ENCODE measurements at places on chromosomes 6 and 20.
A peak's percentile ranks its signal among the peaks of the same experiment; 100 is the strongest.

- no peak for DNase-seq
Measured at GRCh38 chr6:95249175-95249574, 328.2 kb upstream of the MANEA start.

DNA sequence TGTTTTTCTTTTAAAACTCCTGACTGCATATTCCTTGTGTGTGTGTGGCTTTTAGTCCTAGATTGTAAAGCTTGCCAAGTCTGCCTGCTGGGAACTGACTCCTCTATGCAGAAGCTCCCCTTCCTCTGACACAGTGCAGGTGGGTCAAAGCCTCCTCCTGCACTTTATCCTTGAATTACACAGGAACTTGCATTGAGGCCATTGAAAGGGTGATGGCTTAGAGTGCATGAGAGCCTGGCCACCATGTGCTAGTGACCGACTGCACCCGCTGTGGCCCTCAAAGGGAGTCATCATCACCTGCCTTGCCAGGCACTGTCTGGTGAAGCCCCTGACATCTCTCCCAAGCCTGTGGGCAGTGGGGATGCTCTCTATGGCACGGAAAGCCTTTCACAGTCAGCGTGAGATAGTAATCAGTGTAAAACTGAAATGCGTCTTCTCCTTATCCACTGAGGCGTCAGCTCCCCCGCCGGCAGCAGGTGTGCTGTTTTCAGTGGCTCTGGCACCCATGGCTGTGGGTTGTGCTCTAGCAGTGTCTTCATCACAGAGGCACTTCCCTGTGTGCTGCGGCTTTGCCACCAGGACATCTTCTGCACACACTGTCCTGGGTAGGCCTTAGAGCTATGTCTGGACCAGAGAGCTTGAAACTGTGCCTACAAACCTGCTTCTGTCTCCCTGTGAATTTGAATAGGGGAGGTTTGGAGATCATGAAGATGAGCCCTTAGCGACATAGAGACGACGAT, 87.9 kb downstream of the THBS2 start:
- no peak for DNase-seq

DNA sequence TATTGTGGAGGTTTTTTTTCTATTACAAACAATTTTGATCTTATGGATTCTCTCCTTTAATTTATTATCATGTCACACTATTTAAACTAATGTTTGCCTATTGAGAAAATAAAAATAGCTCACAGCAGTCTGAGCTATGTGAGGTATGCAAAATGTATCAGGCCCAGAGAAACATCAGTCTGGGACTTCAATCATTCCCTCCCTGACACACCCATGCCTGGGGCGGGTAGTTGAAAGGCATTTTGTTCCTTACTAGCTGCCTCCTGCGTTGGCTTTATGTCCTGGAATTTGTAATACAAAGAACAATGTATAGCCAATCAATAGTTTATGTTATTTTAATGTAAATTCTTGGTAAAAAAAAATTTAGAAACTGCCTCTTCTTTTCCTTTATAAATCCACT, 403.3 kb downstream of the EPM2A start:
- DNase-seq = no peak

- peak; percentile 38 for DNase-seq
Measured at GRCh38 chr6:109139109-109139508, 43.8 kb downstream of the CEP57L1 start.

DNA sequence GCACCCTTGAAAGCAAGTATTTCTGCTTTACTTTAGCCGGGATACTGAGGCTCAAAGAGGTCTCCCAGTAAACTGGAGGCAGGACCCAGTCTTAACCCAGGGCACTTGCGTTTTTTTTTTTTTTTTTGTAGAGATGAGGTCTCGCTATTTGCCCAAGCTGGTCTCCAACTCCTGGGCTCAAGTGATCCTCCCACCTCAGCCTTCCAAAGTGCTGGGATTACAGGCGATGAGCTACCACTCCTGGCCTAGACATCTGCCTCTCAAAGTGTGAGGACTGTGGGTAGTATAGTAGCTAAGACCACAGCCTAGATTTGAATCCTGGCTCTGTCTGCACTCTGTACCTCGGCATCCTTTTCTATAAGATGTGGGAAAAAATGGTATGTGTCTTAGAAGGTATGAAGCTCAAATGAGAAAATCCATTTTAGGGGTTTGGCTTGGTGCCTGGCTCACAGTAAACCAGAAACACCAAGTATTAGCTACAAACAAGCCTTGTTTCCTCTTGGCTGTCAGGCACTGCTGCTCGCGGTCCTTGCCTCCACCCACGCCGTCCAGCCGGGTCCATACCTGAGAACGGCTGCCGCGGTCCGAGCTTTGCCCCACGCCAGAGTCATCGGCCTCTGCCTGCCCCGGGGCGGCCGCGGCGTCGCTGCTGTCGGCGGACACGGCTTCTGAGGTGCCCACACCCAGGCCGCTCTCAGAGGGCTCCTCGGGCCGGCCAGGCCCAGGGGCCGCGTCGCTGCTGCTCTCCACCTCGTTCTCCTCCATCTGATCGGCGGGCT, 1.2 kb downstream of the ZNF335 start:
- no peak for DNase-seq

GRCh38 chr6:144647406-144647964, 362.4 kb downstream of the UTRN start:
- DNase-seq = no peak

DNA sequence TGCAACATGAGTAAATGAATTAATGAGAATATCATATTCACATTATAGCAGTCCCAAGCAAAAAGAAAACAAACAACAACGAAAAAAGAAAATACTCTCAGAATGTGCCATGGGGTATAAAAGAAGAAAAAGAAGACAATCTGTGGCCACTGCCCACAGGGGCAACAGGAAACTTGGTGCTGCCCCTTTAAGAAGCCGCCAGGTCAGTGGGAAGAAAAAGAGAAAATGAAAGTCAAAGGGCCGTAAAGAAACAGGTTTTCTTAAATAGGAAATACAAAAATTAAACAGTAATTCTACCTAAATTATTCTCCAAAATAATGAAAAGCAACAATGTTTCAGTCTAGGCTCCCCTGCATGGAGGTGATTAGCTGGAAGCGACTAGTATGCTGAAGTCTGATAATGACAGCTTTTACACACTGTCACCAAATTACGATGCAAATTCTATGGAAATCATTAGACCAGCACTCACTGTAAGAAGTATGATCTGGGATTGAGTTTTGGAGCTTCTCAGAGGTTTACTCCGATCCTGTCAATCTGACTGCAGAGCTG, 23.6 kb downstream of the GMDS start:
- DNase-seq = no peak

GRCh38 chr6:84379142-84379541, 151.7 kb upstream of the CEP162 start:
- DNase-seq = no peak

DNA sequence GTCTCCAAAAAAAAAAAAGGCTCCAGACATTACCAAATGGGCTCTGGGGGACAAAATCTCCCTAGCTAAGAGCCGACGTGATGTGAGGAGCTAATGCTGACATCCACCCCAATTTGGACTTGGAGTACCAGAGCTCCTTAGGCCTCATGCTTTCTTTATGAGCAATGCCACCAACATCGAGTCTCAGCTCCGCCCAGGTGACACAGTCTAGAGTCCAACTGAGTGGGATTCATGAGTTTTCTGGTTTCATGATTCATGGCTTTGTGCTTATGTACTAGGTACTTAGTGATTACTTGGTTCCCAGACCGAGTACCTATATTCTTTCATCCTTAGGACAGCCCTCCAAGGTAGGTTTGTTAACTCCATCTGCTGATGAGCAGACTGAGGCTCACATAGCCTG, 4.4 kb downstream of the ANKRD60 start:
- DNase-seq = no peak

- DNase-seq = no peak
Measured at GRCh38 chr6:57173056-57173885, 1.1 kb downstream of the BAG2 start.

DNA sequence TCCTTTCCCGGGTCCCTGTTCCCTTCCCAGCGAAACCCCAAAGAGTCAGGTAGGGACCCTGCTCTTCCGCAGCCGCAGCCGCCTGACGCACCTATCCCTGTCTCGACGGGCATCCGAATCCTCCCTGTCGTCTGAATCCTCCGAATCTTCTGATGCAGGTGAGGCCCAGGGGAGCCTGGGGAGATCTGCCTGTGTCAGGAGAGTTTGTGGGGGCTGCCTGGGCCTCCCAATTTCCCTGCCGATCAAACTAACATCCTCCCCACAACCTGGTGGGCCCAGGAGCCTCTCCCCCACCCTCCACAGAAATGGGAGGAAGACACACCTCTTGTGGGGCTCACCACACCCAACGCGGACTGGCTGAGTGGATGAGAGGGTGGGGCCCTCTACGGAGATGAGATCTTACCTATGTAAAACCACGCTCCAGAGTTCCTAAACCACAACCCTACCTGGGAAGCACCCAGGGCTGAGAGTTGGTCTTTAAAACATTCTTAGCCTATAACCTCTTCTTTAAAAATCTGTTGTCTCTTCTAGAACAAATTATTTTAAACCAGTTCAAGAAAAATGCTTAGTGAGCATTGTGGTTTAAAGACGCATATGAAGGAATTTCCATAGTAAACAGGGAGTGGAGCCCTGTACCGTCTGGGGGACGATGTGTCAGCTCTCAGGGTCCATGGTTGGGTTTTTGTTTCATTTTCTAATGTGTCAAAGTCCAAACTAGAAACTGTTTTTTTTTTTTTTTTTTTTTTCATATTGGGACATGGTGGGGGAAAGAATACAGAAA, 1.7 kb downstream of the CDC25B start:
- no peak for DNase-seq

GRCh38 chr20:59935457-59936185, 2.2 kb upstream of the SYCP2 start:
- no peak for DNase-seq

DNA sequence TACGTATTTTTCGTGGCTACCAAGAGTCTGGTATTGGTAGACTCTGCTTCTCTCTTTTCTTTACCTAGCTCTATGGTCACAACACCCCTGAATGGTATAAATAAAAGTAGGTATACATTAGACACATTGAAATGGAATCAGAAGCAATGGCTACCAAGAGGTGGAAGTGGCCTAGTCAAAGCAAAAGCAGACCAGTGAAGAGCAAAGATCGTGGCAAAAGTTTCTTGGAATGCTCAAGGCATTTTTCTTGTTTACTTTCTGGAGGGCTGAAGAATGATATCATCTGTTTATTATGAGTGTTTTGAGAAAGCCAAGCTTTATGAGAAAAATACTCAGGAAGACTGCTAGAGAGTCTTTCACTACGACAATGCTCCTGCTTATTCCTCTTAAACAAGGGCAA, 28.6 kb upstream of the MOCS1 start:
- no peak for DNase-seq

DNA sequence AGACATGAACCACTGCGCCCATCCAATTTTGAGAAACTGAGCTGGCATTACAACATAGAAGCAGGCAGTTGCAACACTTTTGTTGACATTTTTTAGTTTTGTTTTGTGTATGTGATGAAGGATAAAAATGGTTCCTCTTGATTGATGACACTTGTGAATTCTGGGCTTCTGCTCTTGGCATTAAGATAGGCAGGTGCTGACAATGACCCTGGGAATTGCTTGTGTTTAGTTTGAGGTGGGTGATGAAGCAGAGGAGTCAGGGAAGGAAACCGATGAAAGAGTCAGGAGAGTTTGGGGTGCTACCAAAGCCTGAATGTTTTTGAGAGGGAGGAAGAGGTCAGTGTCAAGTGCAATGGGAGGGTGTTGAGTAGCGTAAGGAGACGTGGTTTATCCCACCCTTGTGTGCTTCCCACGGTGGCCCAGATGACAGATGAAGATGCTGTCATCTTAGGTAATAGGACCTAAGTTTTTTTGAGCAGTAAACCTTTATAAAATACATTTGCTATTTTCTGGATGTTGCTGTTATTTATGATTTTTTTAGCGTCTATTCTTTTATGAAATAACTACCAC, 19.4 kb downstream of the CDS2 start:
- DNase-seq = no peak

DNA sequence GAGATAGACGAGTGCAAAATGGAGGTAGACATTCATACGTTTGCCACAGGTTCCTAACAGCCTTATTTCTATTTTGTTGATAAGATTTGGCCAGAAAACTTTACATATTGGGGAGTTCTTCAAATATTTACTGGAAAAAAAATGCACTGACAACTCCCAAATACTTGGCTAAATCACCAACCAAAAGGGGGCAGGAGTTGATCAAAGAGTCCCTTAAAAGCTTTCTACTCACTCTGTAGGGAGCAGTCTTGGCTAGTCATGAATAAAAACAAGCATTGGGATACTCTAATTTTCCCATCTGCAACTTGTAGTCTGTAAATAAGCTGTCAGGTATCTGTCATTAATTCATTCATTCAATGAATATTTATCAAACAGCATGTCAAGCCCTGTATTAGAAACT, 18.4 kb downstream of the TENT5A start:
- DNase-seq = no peak

DNA sequence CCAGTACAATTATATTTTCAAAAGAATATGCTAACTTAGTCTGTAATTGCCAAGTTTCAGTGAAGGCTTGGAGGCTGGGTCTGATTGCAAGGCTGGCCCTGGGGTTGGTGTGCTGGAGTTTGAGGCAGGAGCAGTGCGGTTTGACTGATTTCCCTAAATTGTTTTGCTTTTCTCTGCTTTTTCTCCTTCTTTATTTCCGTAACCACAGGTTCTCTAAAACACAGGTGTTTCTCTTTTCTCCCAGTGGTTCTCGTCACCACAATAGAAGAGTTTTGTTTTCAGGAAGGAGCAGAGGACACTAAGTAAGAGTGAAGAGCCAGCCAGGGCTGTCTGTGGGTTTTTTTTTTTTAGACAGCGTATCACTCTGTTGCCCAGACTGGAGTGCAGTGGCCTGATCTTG, 8.2 kb upstream of the SNX9 start:
- no peak for DNase-seq

DNA sequence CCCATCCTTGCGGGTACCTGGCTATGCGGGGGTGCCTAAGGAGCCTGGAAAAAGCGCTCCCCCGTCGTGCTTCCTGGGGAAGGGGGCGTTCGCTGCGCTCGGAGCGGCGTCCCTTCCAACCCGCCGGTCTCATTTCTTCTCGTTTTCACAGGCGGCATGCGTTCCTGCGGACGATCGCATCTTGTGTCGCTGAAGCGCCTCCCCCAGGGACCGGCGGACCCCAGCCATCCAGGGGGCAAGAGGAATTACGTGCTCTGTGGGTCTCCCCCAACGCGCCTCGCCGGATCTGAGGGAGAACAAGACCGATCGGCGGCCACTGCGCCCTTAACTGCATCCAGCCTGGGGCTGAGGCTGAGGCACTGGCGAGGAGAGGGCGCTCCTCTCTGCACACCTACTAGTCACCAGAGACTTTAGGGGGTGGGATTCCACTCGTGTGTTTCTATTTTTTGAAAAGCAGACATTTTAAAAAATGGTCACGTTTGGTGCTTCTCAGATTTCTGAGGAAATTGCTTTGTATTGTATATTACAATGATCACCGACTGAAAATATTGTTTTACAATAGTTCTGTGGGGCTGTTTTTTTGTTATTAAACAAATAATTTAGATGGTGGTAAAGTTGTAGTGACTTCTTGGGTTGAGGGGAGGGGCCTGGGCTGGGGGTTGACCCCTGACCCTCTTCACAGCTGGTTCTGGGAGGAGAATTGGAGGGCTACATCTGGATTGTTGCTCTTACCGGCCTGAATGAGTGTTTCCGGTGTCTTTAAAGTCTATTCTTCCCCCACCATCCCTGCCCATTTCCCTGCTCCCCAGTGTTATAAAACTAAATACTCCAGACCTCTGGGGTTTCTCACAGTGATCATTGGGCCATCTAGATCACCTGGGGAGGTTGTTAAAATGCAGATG, 1.1 kb downstream of the ID1 start:
- no peak for DNase-seq

GRCh38 chr6:27678469-27678868, 205.6 kb upstream of the ZNF184 start:
- no peak for DNase-seq
